ENCODE measurements at places on chromosomes 1 and 21.
A peak's percentile ranks its signal among the peaks of the same experiment; 100 is the strongest.

- DNase-seq, result peak; percentile 11
These were observed 51.2 kb upstream of the TIAM1 start for GRCh38 chr21:31395268-31395667.

DNA sequence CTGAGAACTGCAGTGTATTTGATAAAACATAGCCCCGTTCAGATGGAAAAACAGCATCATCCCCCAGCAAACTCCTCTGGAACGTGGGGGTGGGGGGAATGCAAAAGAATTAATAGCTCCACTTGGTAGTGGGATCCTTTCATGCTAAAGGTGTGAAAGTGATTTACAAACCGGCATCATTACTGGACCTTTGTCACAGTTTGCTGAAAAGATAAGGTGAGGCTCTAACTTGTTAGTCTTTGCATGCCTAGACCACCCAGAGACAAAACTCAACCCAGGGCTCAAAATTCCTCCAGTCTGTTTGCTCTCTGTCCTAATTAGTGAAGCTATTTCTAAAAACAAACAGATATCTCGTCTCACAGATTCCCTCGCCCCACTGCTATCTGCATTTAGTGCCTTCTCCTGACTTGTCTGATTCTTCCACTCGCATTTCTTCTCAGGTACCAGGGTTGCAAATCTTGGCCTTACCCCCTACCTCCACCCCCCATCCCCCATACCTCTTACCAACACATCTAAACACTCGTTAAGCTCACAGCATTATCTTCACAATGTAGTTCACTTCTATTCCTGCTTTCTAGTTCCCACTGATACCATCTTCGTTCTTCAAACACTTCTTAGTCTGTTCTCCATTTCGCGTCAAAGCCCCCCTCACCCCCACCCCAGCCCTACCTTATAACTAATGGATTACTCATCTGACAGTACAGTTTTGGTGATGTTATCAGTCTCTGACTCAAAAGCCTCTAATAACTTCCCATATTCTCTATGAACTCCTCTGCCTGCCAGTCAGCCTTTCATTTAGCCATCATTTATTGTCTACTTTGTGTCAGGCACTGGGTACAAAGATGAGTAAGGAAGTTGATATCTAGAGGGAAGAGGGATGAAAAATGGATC is 11.8 kb downstream of the IER5 start:
- no peak for DNase-seq

- DNase-seq, result no peak
These were observed 8.2 kb upstream of the HHIPL2 start for GRCh38 chr1:222555992-222556615.

GRCh38 chr1:204530932-204531331 is 14.7 kb downstream of the MDM4 start:
- no peak for DNase-seq

DNA sequence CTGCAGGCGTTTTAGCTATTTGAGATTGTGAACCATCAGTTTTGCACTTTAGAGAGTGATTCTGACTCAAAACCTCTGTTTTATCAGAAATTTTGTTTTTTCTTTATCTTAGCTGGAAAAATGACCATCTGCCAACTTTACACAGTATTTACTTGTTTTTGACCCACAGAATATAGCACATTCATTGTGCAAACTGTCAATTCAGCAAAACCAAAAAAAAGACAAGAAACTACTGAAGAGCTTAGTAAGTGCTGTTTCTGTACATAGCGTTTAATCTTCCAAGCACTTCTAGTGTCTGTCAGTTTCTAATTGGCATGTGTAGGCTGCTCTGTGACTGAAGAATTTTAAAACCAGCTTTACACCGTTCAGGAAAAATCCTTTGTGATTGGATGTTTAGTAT is 76.0 kb upstream of the VANGL1 start:
- no peak for DNase-seq

- no peak for DNase-seq
These were observed 528.1 kb downstream of the DPYD start for GRCh38 chr1:97392701-97393100.

DNA sequence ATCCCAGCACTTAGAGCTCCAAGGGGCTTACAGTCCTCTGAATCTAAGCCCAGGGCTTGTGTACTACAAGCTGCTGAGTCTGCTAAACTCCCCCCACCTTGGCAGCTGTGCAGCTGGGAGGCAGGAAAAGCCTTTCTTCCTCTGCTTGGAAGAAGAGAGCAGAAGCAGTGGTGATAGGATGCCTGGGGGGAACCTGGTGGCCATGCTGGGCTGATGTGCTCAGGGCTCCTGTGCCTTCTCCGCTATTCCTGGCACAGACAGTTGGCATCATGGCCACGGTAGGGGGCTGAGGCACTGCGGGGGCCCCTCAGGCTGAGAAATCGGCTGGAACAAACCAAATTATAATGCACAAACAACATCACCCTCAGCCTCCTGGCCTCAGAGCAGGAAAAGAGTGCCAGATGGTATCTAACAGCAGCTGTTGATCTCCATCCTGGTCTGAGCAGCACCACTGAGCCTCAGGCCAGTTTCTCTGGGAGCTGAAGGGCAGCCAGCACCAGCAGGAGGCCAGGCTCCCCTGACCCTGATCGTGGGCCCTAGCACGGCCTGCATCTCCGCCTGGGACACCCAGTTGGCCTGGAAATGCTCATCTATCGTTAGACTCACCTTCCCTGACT is 35.8 kb downstream of the ECE1 start:
- peak; percentile 7 for DNase-seq

- DNase-seq, result no peak
These were observed 582.1 kb downstream of the AMY1C start for GRCh38 chr1:104331763-104332162.

DNA sequence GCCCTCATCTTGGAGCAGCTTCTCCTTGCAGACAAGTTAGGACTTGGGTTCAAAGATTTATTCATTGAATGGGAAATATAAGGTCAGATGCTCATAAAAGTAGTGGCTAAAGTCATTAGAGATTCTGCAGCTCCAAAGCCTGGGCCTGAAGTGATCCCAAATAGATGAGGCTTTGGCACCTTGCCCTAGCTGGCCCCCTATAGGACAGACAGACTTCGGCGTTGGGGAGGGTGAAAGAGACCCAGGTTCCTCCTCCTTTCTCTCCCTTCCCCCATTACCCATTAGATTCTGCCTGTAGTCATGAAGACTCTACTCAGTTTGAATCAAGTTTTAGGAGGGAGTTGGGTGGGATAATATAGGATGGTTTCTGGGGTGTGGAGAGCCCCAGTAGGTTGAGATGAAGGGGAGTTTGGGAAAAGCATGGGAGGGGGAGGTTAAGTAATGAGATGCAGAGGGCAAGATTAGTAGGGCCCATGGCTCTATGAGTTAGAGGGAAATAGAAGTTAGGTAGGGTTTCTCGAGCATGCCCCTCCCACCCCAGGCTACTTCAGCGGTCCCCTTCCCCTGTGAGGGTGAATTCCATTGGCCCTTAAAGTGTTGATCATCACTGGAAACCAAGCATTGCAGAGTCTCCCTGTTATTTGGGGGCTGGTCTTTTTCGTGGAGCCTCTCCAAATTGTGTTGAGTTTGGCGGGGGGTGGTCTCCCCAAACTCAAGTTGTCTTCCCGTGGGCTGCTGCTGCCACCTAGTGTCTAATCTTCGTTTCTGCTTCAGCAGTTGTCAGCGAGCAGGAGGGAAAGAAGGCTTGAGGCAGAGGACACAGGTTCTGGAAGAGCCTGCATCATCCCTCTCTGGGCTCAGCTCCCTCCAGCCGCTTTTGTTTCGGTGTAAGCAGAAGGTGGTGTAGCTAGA is 2.1 kb upstream of the AHDC1 start:
- DNase-seq, result peak; percentile 46

GRCh38 chr1:224540535-224540934 is 75.6 kb upstream of the CNIH3 start:
- no peak for DNase-seq

DNA sequence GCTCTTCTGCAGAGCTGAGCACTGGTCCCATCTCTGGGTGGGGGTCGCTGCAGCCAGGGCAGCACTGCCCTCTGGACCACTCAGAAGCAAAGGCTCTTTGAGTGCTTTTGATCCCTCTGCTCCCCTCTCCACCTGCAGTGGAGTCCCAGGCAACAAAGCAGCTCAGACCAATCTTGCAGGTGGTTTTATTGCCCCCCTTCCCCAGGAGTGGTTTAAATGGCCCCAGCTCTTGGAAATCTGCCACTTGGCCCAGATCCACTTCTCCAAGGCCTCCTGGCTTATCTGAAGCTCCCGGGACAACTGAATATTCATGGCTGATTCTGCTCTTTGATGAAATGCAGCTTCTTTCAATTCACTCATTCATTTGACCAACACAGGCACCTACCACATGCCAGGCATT is 2.7 kb downstream of the STUM start:
- DNase-seq, result no peak

DNA sequence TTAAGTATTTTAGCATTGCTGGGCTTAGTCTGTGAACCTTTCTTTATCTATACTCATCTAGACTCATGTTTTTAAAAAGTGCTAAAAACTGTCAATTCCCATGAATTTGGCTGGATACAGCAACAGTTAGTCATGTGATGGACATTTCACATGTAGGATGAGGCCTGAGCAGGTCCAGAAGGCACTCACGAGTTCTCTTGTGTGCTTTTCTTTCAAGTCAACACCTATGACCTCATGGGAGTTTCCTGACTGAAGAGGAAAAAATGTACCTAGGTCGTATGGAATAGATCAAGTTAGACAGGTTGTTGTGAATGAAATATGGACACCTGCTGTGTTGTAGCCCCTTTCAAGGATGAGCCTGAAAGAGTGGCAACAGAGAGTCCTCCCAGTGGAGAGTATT is 394.2 kb downstream of the DUSP10 start:
- no peak for DNase-seq
